ENCODE measurements at places on chromosomes 5 and 9.

- no peak for DNase-seq
These were observed 840.4 kb downstream of the MAT2B start for GRCh38 chr5:164345853-164346252.

GRCh38 chr5:36885566-36886485, 9.3 kb downstream of the NIPBL start:
- DNase-seq: no peak

DNA sequence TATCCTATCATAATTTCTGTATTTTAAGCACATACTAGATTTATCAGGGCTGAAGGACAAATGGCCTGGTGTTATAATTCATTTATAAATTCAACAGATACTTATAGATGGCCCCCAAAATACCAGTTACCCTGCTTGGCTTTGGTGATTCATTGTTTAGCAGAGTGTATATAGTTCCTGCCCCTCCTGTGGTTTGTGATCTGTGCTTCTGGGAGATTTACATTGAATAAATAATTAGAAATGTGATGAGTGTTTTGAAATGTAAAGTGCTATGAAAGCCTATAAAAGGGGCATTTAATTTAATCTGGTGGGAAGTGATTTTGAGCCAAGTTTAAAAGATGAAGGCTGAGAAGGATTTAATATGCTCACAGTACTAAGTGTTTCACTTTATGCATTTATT, 36.7 kb upstream of the ZCCHC7 start:
- DNase-seq: no peak

DNA sequence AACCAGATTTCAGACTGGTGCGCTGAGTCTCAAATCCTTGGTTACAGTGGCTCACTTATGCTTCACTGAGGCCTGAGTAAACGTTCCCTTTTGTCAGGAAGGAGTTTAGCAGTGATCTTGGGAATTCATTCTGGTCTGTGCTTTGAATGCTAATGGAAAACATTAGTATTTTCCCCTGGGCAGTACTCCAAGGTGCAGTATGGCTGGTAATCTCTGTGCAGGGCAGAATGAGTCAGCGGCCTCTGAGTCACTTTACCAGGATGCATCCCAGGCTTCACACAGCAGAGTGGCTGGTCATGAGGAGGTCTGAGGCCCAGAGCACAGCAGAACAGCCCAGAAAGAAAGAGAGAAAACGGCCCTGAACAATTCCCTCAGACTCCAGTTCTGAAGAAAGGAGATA, 54.0 kb downstream of the PCA3 start:
- no peak for DNase-seq

DNA sequence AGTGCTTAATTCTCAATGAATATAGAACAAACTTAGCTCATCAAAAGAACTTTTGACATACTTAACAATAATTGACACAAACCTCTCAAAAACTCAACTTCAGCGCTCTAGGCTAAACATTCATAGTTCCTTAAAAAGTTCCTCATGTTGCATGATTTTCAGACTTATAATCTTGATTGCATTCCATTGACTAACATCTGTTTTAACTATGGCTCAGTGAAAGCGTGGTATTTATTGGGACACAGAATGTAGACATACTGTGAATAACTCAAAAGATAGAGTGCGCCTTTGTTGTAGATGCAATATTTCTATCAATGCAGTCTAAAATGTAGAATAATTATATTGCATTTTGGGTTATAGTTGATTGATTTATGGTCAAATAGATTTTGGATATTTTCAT, 227.1 kb upstream of the HAPLN1 start:
- no peak for DNase-seq

DNA sequence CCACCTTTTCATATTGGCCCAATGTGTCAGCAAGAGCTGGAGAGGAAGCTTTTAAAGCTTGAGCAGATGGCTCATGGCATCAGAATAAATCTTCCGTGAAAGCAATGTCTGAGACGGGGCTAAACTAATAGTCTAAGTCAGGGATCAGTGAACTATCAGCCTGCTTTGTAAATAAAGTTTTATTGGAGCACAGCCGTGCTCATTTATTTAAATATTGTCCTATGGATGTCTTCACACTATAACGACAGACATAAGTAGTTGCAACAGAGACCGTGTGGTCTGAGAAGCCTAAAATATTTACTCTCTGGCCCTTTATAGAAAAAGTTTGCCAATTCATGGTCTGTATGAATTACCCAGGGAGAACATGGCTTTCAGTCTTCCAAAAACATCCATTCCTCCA, 85.6 kb upstream of the SLC44A1 start:
- no peak for DNase-seq

Data from NCI-H1417 (cell line).